ENCODE measurements at places on chromosomes 12 and 14.

GRCh38 chr14:25933731-25934130 lies 664.1 kb downstream of the NOVA1 start:
- no peak for DNase-seq

DNA sequence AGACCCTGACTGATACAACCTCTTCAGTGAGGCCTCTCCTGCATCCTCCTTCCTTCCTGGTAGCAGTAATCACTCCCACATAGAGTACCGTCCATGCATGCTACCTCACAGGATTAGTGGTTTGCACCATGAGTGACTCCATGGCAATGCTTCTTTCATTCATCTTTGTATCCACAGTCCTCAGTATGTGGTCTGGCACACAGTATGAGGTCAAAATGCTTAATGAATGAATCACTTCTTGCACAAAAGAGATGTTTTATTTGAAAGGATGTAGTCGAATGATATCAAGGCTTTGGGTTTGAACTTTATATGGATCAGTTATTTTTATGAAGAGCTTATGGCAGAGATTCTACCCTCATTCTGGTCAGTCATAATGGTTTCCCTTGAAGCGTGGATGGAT lies 42.2 kb downstream of the KCNA5 start:
- peak; percentile 80 for DNase-seq

GRCh38 chr14:59359431-59360124 lies 105.6 kb downstream of the GPR135 start:
- no peak for DNase-seq

DNA sequence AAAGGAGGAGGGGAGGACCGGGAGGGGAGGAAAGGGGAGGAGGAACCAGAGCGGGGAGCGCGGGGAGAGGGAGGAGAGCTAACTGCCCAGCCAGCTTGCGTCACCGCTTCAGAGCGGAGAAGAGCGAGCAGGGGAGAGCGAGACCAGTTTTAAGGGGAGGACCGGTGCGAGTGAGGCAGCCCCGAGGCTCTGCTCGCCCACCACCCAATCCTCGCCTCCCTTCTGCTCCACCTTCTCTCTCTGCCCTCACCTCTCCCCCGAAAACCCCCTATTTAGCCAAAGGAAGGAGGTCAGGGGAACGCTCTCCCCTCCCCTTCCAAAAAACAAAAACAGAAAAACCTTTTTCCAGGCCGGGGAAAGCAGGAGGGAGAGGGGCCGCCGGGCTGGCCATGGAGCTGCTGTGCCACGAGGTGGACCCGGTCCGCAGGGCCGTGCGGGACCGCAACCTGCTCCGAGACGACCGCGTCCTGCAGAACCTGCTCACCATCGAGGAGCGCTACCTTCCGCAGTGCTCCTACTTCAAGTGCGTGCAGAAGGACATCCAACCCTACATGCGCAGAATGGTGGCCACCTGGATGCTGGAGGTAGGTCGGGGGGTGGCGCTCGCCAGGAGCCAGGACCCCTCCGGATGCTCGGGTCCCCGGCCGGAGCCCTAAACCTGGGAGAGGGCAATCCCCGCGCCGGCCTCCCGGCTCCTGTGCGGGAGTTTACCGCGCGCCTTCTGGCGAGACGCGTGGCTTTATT lies at the start of gene CCND2:
Gene CCND2 (plus strand): TSS at position 111 of the 744 bp plus-strand sequence. CDS start 279 bp downstream, at position 390.
- peak; percentile 82 for DNase-seq

DNA sequence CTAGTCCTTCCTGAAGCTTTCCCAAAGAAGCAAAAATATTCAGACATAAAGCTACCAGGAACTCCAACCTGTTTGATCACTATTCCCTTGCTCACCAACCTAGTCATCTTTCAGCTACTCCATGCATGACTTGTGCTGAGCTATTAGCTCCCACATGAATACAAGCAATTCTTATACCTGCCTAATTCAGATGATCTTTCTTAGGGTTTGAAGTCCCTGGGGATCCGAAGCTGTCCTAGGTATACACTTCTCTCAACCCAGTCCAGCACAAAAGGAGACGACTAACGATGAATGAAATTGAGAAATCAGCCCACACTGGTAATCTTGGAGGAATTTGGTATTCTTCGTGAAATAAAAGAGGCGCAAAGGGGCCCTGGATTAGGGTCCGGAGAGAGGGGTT lies 631 bp upstream of the PTGR2 start:
- DNase-seq, result peak; percentile 11

DNA sequence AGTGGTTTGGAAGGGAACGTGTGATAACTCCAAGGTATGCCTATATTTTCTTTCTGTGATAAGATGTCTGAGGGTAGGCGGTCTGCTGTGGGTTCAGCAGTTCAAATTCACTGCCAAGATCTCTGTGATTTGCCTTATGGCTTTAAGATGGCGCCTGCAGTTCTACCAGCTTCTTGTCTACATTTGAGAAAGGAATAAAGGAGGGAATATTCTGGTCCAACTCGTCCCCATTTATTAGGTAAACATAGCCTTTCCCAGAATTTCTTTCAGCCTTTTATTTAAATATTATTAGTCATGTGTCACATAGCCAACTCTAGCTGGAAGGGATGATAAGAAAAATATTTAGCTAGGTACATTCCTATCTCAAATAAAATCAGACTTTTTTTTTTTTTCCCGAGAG lies 48.8 kb downstream of the KCNJ8 start:
- no peak for DNase-seq

GRCh38 chr14:24921903-24922302 lies 128.0 kb downstream of the STXBP6 start:
- DNase-seq, result peak; percentile 43

GRCh38 chr14:30223385-30223785 lies 295.7 kb upstream of the PRKD1 start:
- peak; percentile 52 for DNase-seq

DNA sequence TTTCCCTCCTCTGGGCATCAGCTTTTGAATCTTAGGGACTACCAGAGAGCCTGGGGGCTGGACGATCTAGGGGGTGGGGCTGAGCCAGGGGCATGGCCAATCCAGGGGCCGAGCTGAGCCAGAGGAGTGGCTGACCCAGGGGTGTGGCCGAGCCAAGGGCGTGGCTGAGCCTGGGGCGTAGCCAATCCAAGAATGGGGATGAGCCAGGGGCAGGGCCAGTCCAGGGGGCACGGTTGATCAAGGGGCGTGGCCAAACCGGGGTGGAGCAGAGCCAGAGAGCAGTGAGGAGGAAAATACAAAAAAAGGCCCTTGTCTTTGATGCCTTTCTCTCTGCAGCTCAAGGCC lies 219.3 kb upstream of the NOS1 start:
- DNase-seq, result peak; percentile 12

DNA sequence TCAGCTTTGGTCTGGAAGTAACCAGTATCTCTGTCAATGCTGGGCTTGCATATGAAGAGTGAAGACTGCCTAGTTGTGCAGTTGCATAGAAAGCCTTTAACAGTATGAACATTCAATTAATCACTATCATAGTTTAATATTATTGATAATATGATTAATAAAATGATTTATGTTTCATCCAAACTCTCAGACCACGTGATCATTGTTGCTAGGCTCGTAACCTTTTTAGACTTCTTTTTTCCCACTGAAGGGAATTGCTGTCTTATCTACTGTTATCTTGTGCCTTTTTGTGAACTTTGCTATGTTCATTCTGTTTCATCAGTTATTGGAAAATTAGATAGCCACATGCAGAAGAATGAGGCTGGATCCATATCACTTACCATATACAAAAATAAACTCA lies 536.4 kb upstream of the NOVA1 start:
- no peak for DNase-seq

- DNase-seq, result no peak
Measured at GRCh38 chr12:77366616-77367015, 301.2 kb upstream of the E2F7 start.

- no peak for DNase-seq
Measured at GRCh38 chr12:33581613-33582122, 142.0 kb upstream of the SYT10 start.

GRCh38 chr12:69998922-69999321 lies 173.9 kb downstream of the MYRFL start:
- no peak for DNase-seq
